ENCODE measurements at places on chromosomes 7 and 10.

DNA sequence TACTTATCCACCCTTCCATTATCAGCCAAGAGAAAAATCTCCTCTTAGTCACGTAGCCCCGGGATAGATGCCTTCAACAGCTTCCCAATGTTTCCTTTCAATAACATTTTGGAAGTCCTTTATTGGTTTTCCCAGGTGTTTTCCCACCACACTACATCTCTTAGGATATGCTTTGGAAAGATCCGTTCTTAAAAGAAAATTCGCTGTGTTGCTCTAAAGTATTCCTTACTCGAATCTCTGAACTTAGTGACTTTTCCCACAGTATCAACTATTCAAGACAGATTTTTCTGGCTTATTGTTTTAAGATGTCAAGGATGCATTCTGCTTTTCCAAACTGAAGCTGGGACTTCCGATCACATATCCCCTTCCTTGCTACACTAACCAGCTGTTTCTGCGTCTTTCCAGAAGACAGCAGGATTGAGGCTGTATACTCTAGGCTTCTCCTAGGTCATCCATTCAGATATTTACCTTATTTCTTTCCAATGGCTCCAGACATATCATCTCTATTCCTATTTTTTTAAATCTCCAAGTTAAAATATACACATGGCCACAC is 36.5 kb upstream of the SVIL start:
- DNase-seq, result no peak

DNA sequence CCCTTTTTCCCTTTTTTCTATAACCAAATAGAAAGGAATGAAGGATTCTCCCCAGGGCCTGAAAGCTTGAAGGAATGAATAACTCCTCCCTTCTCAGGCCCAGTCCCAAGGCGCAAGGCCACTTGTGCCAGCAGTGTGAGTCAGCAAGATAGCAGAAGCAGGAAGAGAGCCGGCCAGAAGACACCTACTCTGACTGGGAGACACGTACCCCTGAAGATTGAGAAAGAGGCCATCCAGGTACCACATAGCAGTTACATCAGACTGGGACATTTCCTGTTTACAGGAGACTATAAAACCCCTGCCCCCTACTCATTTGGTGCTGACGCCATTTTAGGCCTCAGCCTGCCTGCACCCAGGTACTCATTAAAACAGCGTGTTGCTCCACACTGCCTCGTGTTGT is 65.5 kb downstream of the LRRC17 start:
- no peak for DNase-seq

DNA sequence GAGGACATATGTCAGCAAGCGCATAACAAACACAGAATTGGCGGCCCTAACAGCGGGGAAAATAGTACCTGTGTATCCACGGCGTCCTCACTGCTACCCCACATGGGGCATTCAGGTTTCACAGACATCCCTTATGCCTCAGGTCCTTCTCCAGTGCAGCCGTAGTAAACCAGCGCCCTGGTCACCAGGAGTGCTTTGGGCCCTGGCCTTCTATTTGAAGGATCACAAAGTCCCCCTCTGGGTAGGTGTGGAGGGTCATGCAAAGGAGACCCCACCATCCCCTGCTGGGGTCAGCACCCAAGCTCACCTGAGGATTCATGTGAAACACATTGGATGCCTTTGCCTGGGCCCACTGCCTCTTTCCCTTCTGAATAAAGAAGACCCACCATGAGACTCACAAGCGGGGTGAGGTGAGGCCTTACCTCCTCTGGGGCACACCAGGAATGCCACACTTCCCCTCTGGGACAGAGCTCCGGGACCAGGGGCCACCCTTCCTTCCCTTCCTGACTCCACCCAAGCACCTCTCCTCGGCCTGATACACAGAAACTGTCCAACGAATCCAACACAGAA is 18.8 kb downstream of the CLRN3 start:
- no peak for DNase-seq

DNA sequence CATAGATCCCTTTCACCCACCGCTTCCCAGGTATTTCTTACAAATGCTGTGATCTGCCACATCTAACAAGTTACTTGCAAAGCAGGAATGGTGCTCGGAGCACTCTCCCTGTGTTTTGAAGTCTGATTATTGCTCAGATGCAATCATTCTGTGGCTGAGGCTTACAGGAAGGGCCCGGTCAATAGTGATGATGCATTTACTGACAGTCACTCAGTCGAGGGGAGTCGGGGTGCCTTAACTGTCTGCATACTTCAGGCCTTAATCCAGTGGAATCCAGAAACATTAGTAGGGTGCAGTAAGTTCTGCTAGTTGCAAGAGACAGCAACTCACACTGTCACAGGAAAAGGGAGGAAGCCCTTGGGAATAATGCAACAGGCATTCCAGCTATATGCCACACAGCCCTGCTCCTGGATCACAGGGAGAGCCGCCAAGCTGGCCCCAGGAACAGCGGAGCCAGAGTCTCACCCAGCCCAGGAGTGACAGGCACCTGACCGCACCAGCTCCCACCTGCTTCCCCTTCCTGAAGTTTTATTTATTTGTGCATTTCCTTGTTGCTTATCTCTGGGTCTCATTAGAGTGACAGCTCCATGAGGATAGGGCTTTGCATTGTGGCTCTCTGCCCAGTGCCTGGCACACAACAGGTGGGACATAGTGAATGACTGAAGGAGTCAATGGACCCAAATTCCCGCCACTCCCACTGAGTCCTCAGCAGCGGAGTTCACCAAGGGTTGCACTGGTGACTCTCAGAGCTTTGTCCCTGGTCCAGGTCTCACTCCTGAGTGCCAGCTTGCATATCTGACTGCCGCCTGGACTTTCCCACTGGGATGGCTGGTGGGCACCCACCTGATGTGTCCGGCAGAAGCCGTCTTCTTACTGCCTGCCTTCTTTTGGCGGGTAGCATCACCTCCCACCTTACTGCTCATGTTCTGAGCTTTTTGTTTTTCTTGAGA is 212.5 kb upstream of the SH2B2 start:
- DNase-seq, result no peak

GRCh38 chr7:46547044-46547443 is 626.0 kb upstream of the IGFBP3 start:
- DNase-seq, result no peak
